ENCODE measurements at places on chromosomes 12 and 14.

- DNase-seq, result no peak
These were observed 40.3 kb upstream of the ANKS1B start for GRCh38 chr12:100024974-100025555.

- DNase-seq, result peak; percentile 90
These were observed 26.4 kb upstream of the GPR132 start for GRCh38 chr14:105091517-105092170.

GRCh38 chr12:94525951-94526350 lies 66.3 kb upstream of the CEP83 start:
- DNase-seq, result no peak

GRCh38 chr14:106790189-106791036 lies 1264.0 kb downstream of the TMEM121 start:
- DNase-seq, result peak; percentile 85

Data from cardiac septum (tissue), 1 donor.